ENCODE measurements at places on chromosomes 5 and 9.
A peak's percentile ranks its signal among the peaks of the same experiment; 100 is the strongest.

DNA sequence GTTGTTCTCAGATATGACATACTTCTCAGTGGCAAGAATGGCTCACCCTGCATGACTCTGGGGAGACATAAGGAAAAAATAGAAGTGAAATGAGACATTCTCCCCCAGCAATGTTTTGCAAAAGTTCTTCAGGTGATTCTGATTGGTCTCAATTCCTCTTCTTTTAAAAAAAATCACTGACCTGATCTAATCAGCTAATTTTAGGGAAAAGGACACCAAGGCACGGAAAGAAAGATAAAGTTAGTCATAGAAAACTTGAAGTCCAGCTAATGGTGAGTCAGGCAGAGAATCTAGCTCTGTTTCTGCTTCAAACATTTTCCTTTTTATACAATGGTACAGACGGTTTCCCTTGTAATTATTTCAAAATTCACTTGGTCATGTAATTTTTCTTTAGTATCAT is 1018.9 kb upstream of the ARRDC3 start:
- no peak for DNase-seq

DNA sequence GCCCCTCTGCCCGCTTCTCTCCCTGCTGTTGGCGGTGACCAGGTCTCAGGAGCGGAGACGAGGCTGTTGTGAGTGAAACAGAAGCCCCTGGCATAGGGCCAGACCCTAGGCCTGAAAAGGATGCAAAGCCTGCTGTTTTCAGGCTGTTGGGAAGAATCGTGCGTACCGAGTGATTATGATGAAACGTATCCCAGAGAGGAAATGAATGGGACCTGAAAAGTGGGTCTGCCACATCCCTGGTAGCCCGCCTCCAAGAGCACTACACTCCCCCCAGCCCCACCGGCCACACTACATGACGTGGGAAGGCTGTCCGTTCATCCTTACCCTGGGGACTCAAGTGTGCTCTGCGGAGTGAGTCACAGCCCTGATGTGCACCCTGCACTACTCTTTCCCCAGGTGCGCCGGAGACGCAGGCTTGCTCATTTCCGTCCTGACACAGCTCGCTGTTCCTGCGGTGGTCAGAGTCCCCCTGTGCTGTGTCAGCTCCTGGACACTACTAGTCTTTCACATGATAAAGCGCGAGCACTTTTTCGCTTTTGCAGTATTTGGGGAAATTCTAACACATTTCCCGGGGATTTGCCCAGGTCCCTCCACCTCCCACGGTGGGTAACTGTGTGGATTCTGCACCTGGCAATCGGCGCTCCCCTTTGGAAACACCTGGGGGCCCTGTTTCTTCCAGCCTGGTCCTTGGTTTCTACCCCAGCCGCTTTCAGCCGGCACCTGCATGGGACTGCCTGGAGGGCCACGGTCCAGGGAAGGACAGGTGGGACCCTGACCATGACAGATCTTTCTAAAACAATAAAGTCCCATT is 91.5 kb downstream of the ANKRD33B start:
- no peak for DNase-seq

- peak; percentile 48 for DNase-seq
Observed at GRCh38 chr9:69916950-69917349, 96.3 kb downstream of the CFAP95 start.

GRCh38 chr9:134575901-134576176 is 65.8 kb upstream of the COL5A1 start:
- no peak for DNase-seq

GRCh38 chr5:79518718-79519117 is 4.8 kb upstream of the HOMER1 start:
- DNase-seq: no peak

- DNase-seq: no peak
Observed at GRCh38 chr5:67029481-67029880, 167.1 kb downstream of the CD180 start.

DNA sequence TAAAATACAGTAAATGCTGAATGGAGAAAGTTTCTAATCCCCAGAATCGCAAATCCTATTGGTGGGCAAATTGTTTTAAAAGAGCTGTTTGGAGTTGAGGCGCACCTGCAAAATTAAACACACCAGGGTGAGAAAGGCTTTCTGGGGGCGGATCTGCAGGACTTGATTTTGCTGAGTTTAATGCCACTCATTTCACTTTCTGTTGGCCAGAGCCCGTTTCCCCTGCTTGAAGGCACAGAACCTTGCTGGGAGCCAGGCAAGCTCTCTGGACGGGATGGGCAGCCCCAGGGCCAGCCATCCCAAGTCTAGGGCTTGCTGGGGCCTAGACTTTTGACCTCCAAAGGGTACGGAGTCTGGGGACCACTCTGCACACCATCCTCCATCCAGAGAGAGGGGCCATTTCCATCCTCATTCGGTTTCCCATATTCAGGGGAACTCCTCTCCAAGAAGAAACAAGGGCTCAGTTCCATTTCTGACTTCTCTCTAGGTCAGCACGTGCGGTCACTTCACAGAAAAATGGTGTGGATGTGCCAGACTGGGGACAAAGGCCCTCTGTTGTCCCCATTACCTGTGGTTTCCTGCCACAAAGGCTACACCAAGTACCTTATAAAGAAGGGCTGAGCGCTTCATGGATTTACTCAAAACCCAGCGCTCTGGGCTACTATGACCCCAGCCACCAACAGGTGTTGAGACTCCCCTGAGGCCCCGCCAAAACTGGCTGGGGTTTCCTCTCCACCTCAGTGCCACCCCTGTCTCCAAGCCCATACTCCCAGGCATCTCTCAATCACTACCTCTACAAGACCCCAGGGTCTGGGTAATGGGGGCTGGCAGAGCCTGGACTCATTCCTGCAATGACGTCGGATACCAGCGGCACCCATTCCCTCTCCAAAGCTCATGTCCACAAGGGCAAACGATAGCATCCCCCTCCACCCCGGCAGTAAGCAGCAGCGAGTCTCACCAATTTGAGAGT is 170.0 kb downstream of the AUH start:
- no peak for DNase-seq

- DNase-seq: no peak
Observed at GRCh38 chr5:107074996-107075395, 595.7 kb downstream of the EFNA5 start.

DNA sequence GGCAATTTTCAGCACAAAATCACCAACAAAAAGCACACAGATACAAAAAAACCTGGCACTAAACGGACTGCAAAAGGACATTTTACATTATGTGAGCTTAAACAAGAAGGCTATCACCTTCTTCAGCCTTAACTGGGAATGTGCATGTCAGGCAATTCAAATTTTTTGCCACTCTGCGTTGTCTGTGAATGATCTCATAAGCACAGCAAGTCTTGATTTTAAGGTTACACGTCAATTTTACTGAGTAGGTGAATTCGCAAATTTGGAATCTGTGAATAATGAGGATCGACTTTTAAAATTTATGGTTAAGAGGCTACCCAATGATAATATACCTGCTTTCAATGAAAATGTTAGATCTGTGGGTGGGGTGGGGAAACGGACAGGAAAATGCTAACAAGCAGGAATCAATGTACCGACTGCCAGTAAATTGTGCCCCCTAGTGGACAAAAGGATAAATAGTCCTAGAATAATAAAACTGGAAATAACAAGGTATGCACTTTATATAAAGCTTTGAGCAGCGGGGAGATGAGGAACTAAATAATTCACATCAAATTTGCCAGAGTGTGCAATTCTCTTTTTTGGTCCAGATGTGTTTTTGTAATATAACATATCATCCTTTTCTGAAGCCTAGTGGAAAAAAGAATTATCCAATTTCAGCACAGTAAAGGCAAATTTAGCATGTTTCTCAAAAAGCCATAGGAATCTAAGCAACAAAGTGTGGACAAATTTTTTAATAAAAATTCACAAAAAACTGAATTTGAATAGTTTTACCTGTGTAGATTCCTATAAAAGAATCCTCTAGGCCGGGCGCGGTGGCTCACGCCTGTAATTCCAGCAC is 20.5 kb downstream of the EQTN start:
- DNase-seq: peak; percentile 57

- DNase-seq: peak; percentile 72
Observed at GRCh38 chr9:124218438-124218982, 39.2 kb upstream of the NEK6 start.

GRCh38 chr9:23587903-23588302 is 238.1 kb downstream of the ELAVL2 start:
- DNase-seq: no peak

DNA sequence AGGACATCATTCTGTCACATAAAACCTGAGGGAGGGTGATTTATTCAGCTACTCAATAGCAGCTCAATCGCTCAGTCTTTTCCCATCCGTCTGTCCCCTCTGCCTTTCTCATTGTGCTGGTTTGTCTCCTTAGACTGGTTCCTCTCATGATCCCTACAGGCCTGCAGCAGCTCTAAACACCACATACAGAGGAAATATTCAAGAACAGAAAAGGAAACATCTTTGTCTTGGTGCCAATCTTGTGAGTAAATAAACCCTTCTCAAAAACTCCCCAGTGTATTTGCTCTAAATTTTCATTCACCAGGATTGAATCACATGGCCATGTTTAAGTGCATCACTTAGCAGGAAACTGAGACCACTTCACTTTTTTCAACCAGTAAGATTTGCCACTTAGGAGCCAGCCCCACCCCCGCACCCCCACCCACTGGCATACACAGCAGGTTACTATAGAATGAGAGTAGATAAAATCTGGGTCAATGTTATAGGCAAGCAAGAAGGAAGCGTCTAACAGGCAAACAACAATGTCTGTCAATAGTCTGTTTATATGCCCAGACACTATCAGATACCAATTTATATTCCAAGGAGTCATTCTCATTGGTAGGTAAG is 895.5 kb upstream of the DMAC1 start:
- DNase-seq: no peak

DNA sequence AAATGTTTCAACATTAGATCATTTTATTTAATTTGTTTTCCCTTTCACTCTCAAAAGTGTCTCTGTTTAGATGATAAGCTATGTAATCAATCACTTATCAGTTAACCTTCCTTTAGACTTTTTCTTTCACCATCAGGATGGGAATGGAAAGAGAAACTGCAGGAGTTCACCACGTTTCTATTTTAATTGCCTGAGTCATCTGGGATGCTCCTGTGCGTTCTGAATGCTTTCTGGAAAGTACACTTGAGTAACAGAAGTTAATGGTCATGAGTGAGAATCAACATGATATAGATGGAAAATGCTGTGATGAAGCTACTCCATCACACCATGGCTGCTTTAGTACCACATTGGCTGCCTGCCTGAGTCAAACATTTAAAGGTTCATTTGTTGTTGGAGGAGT is 783.3 kb upstream of the CDH9 start:
- no peak for DNase-seq
